ENCODE measurements at places on chromosomes 6 and 20.

- no peak for DNase-seq
These were observed 54.7 kb upstream of the ZMYND8 start for GRCh38 chr20:47411161-47411560.

GRCh38 chr20:11329271-11329670, 588.4 kb upstream of the BTBD3 start:
- DNase-seq, result no peak

GRCh38 chr20:2752567-2753460, 47.6 kb downstream of the CPXM1 start:
- DNase-seq, result no peak

DNA sequence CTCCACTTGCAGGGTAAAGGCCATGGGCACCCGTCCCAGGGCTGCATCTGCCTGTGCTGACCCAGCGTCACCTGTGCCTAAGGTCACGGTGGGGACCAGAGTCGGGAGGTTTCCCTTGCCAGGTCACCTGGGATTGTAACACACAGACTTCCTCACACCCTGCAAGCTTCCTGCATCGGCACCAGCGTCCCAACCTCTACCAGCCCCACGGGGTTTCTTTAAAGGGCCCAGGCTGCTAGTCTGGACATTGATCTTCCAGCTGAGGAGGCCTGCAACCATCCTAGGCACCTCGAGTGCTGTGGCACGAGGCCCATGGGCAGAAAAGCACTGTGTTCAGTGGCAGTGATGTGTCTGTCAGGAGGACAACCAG, 12.6 kb downstream of the ACSS1 start:
- DNase-seq, result no peak

GRCh38 chr6:21045135-21045700, 511.0 kb downstream of the CDKAL1 start:
- no peak for DNase-seq

GRCh38 chr20:48827855-48828733, at the start of gene PREX1:
PREX1 (minus strand) TSS chr20:48827999; CDS start chr20:48827860, 139 bp downstream.
- peak; percentile 73 for DNase-seq

- DNase-seq, result no peak
These were observed 162.8 kb downstream of the TENT5A start for GRCh38 chr6:81589465-81590313.

DNA sequence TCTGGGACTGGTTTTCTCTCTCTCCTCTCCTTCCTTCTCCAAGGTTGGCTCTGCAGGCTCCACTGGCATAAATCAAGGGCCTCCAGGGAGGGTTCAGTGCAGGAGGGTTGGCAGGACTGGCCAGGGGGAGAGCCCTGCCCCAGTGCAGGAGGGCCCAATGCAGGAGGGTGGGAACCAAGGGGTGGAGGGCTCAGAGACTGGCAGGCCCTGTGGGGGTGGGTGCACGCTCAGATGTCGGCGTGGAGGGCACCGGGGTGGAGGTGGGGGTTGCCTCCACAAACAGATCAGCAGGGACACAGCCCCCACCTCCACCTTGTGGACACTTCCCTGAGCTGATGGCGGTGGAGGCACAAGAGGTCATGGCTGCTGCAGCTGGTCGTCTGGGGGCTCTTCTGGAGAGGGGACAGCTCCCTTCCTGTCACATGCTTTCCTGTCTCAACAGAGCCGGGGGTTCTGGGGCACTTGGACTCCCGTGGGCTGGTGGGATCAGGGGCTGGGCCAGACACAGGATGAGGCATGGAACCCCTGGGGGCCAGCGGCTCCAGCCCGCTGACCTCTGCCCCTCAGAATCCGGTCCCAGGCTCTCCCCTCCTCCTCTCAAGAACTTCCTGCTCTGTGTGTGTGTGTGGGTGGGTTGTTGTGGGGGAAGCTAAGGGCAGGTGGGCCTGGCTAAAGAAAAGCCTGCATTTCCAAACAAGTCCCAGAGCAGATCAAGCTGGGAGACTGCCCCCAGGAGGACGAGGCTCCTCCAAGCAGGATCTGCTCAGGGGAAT, 2.7 kb upstream of the ABHD16B start:
- no peak for DNase-seq

- DNase-seq, result no peak
These were observed 170.7 kb upstream of the PREP start for GRCh38 chr6:105573556-105573955.

- DNase-seq, result no peak
These were observed 8.4 kb downstream of the IRF4 start for GRCh38 chr6:399785-400534.

DNA sequence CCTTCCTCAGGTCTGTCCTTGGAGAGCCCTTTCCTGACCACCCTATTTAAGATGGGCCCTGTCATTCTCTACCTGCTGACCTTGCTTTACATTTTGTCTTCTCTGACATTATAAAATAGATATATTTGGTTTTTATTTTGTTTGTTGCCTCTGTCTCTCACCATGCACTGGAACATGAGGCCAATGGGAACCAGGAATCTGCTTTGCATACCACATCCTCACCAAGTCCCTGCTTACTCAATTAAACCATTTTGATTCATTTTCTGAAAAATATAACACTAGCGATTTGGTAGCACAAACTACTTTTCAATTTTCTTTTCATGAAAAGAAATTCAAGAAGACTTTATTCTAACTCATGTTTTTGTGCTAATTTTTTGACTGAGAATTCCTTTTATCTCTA, 32.8 kb upstream of the POPDC3 start:
- DNase-seq, result no peak

GRCh38 chr6:48486876-48487275, 375.9 kb upstream of the PTCHD4 start:
- no peak for DNase-seq

DNA sequence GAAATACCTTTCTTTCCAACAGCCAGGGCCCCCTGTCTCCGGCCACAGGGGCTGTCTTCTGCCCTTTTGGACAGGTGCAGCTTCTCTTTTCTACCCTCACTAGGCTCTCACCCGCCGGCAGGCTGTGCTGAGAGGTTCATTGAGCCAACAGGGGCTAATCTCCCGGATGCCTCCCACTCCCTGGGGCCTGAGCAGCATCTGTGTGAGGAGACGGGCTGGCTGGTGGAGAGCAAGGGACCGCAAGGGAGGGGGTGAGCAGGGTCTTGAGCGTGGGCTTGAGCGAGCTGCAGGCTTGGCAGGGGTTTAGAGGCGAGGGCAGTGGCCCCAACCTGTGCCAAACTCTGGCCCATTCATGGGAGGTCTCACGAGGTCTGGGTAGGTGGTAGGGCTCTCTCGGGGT, 56.5 kb upstream of the CST7 start:
- DNase-seq, result no peak

GRCh38 chr6:28695715-28696114, 170.0 kb downstream of the GPX5 start:
- no peak for DNase-seq

DNA sequence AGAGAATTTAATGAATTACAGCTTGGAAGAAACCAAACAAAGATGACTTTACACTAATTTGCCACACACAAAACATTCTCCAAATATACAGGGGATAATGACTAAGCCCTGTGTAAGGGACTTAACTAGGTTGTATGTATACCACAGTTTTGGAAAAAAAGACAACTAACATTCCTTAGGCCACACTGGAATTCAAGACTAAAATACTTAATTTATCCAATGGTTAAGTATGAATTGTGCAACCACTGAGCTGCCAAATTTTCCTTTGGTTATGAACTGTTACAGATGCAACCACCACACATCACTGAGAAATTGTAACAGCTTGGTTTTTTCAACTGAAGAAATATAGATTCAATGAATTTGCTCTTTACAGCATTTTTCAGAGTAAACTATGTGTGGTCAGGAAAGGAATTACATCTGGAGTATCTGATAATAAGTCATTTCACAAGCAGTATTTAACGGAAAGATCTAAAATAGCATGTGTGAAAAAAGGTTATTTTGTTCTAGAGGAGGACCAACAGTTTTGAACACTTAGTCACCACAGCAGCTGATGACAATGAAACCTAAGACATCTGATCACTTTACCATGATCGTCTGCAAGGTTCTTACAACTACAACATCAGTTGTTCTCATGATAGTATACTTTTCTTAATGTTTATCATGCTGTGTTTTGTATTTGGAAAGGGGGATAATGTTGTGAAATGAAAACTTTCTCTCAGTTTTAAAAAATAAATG, 318.8 kb downstream of the BCKDHB start:
- DNase-seq, result no peak

DNA sequence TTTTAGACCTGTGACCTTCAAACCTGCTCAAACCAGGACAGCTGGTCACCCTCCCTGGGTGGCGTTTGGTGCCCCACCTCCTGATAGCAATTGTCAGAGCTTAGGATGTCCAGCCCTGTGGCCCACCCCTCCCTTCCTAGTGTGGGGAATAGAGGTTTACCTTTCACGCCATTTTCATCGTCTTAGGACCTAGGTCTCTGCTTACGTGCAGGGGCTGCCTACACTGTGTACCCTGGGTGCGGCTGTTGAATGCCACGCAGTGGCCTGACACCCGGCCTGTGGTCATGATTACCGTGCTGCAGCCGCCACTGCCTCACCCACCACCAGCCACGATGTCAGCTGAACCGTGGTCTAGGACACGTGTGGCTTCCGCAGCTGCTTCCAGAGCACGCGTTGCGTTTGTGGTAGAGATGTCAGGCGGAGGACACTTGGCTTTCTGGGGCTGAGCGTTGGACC, 157.3 kb downstream of the DTNBP1 start:
- DNase-seq, result no peak

Data from stimulated activated CD4-positive, alpha-beta T cell treated with anti-CD3 and anti-CD28 coated beads, TNF-alpha, amount 100 ng/mL, for 4 hours (primary cell).